ENCODE measurements at places on chromosomes 7 and 10.
A peak's percentile ranks its signal among the peaks of the same experiment; 100 is the strongest.

- no peak for DNase-seq
These were observed 127.8 kb downstream of the ITGA8 start for GRCh38 chr10:15591937-15592336.

DNA sequence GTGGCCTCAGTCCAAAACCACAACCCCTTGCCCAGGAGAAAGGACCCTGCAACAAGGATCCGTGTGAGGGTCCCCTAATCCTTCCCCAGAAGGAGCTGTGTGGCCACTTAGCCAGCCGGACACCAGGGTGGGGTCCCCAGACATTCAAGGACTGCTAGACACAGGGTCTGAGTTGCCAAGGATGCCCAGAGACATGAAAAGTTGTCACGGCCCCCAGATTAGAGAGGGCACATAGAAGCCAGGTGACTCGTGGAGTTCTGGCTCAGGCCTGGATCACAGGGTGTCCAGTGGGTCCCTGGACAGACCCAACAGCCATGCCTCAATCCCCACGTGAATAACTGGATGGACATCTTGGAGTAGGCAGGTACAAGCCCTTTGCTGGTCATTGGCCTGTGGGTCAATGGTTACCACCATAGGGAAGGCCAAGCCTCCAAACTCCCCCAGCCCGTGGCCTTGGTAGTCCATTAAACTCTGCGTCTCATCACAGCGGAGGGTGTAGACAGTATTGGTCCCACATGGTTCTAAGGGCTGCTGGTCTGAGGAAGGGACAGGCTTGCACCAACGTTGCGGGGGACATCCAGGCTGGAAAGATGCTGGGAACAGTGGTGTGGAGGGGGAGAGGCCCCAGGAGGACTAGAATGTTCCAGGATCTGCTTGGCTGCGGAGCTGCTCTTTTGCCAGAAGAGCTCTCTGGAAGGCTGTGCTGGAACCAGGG is 205.9 kb upstream of the PPP2R2D start:
- DNase-seq, result no peak

DNA sequence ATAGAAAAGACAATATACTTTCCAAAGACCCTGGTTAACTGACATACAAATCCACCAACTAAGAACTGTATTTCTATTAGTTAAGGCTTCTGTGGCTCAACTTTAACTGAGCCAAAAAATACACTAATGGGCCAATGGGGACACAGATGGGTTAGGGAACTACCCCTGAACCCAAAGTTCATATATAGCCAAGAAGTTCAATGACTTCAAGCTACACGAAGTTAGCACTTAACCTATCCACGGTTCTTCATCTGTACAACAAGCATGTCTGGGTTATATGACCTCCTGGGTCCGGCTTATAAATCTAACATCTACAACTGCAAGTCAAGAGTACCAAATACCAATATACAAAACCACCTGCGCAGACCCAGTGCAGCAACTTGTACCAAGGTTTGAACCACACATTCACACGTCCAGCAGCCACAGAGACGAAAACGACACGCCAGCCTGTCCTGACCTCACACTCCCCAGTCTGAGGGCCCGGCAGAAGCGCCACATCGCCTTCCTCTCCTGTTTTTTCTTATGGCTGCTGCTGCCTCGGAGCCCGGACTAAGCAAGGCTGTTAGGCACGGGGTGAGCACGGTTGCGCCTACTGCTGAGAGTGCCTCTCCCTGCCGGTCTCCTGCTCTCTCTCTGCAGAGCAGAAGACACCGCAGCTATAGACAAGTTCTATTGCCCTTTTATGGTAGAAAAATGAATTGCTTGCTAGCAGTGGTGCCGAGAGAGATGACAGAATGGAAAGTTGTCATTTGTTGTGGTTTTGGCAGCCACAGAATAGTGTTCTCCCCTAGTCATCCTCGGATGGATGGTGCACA is 86.3 kb downstream of the RNF216 start:
- DNase-seq, result no peak

DNA sequence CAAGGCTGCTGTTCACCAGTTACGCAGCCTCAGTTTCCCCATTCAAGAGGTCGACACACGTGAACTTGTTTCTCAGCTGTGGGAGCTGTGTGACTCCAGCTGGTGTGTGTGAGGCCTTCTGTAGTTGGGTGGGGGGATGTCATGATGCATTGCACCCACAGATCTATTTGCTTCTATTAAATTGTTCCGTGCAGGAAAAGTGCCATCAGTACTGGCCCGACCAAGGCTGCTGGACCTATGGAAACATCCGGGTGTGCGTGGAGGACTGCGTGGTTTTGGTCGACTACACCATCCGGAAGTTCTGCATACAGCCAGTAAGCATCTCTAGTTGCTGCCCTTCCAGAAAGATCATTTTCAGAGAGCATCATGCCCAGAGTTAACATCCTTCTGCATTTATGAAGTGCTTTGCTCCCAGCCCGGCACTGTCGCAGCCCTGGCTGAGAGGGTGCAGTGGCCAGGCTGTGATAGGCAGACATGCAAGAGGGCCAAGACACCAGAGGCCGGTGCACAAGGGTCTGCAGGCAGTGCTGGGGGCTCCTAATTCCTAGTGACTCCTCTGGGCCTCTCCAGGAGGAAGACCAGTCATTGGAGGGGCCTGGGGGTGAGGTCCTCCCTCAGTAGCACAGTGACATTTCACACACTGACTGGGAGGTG is 60.2 kb downstream of the MKI67 start:
- DNase-seq, result no peak

DNA sequence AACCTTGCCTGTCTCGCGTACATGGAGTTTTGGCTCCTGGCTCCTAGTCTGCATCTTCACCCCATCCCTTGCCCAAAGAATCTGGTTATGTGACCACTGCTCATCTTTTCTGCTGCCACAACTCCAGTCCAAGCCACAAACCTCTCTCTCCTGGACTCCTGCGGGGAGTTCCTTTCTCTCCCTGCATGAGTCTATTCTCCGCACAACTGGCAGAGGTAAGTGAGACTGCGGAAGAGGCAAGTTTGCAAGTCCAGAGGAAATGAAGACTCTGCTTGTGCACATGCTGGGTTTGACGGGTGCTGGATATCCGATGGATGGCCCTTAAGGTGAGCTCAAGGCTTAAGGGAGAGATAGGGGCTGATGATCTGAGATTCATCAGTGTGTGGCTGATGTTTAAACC is 61.0 kb downstream of the TRUB1 start:
- DNase-seq, result no peak

GRCh38 chr10:33559105-33559504 is 224.6 kb upstream of the NRP1 start:
- DNase-seq, result no peak

GRCh38 chr7:8536431-8536830 is 103.0 kb downstream of the NXPH1 start:
- no peak for DNase-seq

GRCh38 chr7:95675016-95675415 is 78.7 kb upstream of the PDK4 start:
- no peak for DNase-seq

DNA sequence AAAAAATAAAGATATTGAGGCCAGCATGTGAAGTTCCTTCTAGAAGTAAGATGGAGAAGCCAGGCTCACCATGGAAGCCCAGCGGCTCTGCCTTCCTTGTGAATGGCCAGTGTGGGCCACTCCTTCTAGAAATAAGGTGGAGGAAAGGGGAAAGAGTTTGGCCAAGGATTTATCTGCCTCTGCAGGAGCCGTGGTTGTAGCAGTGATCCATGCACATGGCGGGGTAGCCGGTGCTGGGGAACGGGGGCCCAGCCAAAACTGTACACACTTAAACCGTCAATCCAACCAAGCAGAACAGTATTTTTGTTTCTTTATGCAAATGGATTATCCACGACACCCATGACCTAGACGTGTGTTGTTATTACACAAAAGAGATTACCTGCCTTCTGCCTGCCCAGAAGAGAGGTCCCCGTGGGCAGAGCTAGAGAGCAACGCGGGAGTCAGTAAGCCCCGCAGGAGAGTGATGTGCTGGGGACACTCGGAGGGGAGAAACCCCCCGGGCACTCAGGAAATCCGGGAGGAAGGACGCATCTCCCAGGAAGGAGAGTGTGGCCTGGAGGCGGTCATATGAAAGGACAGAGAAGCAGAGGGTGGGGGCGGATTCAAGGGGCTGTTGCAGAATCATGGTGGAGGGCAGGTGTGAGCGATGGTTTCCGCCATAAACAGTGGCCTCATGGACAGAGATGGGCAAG is 218.4 kb upstream of the PPP2R2D start:
- no peak for DNase-seq

DNA sequence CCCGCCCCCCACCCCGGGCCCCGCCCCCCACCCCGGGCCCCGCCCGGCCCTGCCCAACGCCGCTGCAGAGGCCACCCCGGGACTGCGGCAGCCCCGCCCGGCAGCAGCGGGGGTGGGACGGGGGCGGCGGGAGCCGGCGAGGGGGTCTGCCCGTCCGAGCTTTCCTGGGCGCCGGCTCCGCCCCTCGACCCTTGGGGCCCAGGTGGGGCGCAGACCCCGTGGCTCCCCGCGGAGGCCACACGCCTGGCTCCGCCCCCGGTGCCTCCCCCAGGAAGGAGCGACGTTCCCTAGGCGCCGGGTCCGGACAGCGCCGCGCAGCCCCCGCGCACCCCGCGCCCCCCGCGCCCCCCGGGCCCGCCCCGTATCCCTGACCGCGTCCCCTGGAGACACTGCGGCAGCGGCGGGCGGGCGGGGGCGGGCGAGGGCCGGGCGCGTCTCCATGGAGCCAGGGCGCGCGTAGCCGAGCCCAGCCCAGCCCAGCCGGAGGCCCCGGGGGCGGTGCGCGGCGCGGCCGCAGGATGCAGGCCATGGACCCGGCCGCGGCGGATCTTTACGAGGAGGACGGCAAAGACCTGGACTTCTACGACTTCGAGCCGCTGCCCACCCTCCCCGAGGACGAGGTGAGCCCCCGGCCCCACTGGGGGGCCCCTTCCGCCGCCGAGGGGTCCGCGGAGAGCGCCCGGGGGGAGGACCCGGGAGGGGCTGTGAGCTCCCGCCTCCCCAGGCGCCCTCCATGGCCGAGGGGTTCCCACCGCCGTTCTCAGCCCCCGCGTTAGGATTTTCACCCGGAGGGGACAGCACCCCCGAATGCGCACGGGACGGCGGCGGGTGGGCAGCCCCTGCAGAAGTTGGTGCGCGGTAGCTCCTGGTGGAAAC is at the start of gene KNDC1:
Gene KNDC1 (plus strand): TSS at position 270 of the 876 bp plus-strand sequence. CDS start 249 bp downstream, at position 519.
- peak; percentile 71 for DNase-seq

- no peak for DNase-seq
These were observed 6.4 kb upstream of the MSS51 start for GRCh38 chr10:73439605-73440312.

DNA sequence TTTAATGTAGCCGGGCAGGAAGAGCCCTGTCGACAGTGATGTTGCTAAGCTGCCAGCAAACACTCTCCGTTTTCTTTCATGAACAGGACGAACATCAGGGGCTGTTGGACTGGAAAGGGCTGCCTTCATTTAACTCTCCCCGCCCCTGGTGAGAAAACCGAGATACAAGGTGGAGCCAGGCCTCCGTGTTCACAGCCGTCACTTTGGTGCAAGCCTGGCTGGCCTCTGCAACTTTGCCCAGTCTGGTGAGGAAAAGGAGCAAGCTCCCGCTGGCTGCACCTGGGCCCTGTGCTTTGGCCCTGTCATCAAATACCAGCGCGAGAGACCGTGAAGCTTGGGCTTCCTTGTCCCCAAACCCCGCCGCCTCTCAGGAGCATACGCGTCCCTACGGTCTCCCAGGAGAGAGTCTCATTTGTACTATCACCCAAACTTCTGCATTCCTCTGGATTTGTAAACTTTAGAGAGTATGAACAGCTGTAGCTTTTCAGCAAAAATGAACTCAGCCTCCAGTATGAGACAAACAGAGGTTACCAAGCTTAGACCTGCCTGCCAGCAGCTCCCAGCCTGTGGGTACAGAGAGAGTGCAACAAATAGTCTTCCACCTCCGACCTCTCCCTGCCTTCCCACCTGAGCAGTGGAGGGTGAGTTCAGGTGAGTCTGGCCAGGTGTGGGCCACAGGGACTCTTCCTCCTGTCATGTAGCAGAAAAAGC is 445.3 kb upstream of the MGMT start:
- no peak for DNase-seq

- no peak for DNase-seq
These were observed 247.6 kb downstream of the EMX2 start for GRCh38 chr10:117790179-117790578.

DNA sequence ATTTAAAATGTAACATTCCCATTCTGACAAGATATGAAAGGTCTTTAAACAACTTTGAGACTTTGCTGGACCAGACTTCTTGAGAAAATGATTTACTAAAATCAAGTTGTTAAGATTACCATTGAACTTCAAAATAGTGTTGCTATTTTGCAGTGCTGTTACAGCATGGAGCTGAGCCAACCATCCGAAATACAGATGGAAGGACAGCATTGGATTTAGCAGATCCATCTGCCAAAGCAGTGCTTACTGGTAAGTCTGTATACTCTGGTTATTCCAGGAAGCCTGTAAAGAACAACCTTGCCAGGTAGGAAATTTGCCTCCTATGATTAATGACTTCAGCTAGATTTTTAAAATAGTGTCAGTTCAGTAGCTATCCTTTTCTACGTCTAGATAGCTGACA is 18.8 kb downstream of the TNKS2 start:
- no peak for DNase-seq

GRCh38 chr7:30166155-30166840 is 31.5 kb downstream of the MTURN start:
- DNase-seq, result no peak

- no peak for DNase-seq
These were observed 453 bp upstream of the GALNT17 start for GRCh38 chr7:71131256-71132126.

DNA sequence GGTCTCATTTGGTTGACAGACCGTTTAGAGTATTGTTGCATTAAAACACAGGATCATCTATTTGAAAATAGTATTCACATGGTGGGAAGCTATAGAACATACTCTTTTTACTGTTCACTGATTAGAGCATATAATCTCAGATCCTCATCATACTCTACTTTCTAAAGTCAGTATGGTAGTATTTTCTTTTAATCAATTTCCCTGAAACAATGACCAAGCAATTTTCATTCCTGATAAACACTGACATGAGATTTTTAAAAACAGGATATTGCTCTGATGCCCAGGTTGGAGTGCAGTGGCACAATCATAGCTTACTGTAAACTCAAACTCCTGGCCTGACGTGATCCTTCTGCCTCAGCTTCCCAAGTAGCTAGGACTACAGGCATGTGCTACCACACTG is 63.9 kb downstream of the PTPN12 start:
- DNase-seq, result no peak

DNA sequence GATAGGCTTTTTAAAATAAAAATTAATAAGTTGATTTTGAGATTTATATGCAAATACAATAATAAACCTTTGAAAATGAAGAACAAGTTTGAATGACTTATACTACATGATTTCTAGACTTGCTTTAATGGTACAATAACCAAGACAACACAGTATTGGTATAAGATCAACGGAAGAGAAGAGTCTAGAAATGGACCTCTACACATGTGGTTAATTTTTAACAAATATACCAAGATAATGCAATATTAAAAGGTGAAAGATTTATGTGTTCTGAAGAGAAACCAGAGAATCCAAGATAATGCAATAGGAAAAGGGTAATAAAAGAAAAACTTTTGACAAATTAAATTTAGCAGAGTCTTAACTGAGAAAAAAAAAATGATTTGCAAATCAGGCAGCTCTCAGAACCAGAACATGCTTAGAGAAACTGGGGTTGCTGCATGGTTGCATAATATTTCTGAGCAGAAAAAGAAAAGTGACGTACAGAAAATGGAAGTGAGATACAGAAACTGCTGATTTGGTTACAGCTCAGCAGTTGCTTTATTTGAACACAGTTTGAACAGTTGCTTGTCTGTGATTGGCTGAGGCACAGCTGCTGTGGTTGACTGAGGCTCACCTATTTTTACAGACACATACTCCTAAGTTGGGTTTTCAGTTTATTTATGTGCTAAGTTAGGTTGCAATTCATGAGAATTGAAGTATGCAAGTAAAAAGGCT is 365.9 kb downstream of the CRPPA start:
- DNase-seq, result no peak
